ENCODE measurements at places on chromosomes 2 and 18.

GRCh38 chr18:22283397-22283796, 114.0 kb downstream of the GATA6 start:
- no peak for DNase-seq

DNA sequence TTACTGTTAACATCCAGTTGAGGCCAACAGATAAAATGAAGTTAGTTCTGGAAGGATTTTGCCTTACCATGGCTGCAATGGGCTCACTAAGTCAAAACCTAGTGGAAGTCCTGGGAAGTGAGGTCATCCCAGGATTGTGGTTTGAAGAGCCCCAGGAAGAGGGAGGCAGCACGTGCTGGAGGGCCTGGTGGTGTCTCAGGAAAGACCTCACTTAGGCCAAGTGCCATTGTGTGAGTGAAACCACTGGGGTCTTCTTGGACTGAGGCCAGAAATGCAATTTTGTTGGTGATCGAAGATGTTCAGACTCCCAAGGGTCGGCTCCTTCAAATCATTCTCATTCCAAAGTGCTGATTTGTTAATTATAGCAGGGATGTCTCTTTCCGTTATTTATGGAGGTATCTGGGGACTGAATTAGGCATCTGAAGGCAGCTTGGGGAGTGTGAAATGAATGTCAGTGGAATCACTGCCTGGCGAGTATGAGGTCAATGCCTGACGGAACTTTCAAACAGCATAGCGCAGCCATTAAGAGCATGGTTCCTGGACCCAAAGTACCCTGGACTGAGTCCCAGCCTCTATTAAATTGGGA, 60.0 kb downstream of the IL1R2 start:
- DNase-seq: no peak

DNA sequence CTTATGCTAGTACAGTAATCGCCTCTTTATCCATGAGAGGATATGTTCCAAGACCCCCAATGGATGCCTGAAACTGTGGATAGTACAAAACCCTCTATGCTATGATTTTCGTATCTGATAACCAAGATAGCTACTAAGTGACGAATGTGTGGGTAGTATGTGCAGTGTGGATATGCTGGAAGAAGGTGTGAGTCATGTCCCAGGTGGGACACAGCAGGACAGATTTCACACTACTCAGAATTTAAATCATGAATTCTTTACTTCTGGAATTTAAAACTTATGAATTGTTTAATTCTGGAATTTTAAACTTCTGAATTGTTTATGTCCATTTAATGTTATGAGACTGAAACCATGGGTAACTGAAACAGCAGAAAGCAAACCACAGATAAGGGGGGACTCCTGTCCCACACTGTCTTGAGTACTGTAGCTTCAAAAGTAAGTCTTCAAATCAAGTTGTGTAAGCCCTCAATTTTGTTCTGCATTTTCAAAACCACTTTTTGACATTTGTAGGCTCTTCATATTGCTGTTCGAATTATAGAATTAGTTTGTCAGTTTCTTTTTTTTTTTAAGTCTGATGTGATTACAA, 116.0 kb downstream of the LTBP1 start:
- DNase-seq: no peak

DNA sequence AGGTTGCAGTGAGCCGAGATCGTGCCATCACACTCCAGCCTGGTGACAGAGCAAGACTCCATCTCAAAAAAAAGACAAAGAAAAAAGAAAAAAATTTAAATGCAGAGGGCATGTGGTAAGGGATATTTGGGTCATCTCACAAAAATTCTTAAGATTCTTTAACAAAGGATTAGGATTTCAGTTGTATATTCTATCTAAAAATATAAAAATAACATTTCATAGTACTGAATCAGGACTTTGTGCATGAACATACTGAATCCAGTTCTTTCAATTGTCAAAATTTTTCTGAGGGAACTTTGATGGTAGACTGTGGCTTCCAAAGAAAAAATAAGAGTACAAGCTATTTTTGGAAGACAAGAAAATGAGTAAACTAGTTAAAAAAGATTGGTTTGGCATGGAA, 6.5 kb upstream of the PPP3R1 start:
- no peak for DNase-seq

DNA sequence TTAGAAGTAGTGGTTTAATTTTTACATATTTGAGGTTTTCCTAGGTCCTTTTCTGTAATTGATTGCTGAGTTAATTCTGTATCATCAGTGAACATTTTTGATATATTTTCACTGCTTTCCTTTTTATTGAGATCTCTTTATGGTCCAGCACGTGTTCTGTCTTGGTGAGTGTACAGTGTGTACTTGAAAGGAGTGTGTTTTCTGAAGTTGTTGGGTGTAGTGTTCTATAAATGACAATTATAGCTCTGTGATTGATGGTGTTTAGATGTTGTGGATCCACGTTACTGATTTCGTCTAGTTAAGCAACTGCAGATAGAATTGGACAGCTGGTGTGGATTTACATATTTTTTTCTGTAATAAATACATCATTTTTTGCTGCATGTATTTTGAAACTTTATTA, 32.7 kb downstream of the AGFG1 start:
- no peak for DNase-seq

DNA sequence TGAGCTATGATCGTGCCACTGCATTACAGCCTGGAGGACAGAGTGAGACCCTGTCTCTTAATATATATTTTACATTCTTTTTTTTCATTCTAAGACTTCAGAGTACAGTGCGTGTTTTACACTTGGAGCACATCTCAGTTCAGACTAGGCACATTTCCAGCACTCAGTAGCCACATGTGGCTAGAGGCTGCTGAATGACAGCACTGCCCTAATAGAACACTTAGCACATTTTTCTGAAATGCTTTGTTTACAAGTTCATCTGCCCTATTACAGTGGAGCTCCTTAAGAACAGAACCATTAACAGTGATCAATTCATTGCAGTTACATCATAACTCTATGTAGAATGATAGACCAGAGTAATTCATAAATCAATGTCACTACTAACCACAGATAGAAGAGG, 138.1 kb downstream of the SUCLG1 start:
- DNase-seq: no peak

DNA sequence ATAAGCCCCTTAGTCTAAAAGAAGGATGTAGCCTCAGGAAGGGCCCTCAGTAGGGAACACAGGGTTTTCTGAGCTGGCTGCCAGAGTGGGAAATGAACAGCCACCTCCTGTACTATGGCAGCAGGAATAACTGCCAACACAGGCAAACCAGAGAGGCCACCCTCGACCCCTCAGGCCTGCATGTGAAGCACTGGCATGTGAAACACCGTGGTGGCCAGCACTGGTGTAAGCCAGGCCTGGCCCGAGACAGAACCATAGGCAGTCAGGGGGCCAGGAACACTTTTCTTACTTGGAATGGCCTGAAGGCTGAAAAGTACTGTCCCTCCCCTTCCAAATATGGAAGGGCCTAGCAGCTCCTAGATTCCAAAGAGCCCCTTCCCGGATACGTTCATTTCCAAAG, 28.2 kb downstream of the SFXN5 start:
- no peak for DNase-seq

GRCh38 chr18:75344161-75344560, 83.3 kb downstream of the SMIM21 start:
- no peak for DNase-seq

DNA sequence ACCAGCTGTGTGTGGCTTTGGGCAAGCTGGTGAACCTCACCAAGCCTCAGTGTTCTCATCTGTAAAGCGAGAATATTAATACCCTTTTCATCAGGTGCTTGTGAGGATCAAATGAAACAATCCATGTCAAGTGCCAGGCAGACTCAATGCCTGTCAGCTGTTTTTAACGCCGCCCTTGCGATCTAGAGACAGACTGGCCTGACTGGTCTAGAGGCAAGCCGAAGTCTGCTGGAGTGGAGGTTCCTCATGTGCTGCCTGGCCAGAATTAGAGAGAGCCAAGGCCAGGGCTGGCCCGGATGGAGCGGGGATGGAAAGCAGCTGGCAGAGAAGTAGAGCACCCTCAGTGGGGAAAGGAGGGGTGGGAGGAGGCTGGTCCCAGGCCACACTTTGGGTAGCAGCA, 74.5 kb upstream of the B3GNT7 start:
- DNase-seq: no peak

DNA sequence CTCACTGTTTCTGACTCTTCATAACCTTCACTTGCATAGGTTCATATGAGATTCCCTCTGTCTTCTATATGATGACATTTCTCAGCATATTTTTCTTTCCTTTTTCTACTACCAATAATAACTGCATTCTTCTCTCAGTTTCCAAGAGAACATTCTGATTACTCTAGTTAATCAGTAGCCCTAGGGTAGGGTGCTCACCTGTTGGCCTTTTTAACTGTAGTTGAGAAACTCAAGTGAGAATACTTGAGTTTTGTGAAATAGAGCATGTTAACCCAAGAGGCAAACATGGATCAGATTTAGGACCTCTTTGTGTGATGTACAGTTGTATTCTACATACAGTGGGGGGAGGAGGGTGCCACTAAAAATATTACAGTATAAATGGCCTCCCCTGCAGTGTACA, 308.0 kb downstream of the CMPK2 start:
- DNase-seq: no peak

DNA sequence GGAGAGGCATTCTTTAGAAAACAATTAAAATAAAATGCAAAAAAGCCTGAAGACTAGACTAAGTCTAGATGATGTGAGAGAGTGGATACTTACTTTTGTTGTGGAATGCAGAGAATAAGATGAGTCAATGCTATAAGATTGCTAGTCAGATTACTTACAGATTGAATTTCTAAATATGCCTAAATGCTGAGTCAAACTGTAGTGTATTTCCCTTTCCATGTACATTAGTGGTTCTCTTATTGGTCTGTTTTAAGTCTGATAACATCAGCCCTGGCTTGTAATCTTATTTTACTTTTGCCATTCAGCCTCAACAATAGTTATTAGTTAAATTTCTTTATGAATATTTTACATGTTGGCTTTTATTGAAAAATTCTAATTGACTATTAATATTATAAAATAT, 702.7 kb downstream of the SOCS6 start:
- no peak for DNase-seq

- DNase-seq: no peak
Measured at GRCh38 chr2:25976983-25977741, 5.1 kb downstream of the KIF3C start.

DNA sequence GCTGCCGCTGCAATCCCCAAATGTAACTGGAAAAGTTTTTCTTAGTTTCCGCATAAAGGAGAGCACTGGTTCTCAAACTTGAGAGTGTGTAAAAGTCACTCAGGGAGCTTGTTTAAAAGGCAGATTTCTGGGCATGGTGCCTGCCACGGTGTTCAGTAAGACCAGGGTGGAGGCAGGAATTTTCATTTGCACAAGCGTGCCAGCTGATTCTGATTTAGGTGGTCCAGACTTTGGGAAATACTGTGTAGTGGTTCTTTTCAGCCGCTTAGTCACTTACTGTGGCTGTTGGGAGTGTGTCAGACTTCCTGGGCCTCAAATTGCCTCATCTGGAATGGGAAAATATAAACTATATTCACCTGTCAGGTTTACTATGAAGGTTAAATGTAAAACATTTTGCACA, 788 bp downstream of the ARMC9 start:
- no peak for DNase-seq

DNA sequence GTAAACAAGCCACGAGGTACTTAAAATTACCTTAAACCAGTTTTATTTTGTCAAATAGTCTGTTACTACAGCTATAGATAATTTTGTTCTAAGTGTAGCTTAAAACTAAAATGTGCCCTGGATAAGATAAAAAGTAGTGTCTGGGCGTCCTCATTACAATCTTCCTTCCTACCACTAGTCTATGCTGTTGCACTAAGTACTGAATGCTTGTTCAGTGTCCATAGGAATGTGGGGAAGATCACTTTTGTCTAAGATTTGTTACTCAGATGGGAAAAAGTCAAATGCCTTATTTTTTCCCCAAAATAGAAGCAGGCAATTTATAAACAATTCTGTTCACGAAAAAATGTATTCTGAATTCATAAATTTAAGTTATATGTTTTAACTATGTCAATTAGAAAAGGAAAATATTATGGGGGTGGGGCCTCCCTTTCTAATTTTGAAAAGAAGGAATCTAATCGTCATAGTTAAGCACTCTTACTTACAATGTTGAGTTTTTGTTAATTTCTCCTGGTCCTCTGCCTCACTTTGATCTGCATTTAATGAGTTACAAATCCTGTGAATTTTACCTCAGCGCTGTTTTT, 140.4 kb upstream of the VRK2 start:
- peak; percentile 53 for DNase-seq

GRCh38 chr2:164389411-164389810, 231.9 kb downstream of the GRB14 start:
- DNase-seq: no peak

DNA sequence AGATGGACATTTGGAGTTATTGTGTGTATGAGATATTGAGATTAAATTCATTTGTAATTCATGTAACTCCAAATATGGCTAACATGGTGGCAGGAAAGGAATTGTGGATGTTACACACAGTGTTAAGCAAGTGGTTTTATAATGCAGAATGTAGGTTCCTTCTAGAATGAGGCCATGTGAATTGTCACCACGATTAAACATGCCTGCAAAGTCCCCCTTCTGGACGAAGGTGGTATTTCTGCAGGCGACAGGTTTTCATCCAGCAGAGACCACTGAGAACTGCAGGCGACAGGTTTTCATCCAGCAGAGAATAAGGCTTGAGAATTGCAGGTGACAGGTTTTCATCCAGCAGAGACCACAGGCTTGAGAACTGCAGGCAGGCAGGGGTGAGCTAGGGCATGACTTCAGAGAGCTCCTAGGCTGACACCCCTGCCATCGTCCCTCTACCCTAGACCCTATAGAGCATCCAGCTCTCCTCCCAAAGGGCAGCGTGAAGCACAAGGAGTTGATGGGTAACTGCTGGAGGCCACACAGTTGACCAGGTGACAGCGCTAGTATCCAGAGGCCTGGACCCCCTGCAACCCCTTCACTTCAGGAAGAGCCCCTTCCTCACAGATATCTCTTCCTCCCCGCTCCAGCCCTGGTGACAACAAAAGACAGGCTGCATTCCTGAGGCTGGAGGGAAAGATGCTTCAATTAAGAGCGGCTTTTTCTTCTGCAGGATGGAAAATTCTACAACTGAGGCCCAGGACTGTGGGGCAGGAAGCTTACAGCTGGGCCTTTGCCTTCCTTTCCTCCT, 175.8 kb downstream of the LOXHD1 start:
- peak; percentile 53 for DNase-seq

DNA sequence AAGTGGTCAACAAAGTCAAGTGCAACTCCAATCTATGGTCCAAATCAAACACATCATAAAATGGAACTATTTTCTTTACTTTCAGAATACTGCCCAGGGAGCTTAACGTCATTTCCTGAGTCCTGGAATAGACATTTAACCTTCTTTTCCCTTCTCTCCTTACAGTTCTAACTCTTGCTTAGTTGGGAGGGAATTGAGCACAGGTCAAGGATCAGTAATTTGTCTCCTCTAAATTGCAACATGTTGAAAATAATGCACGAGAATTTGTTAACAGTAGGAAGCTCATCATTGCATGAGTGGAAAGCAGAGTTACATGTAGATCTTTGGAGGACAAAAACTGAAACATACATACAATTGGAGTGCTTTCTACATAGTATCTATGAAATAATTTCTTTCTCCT, 87.7 kb downstream of the MEP1B start:
- DNase-seq: no peak

All from GM13976 (cell line).